ENCODE measurements at places on chromosomes 1 and 21.
A peak's percentile ranks its signal among the peaks of the same experiment; 100 is the strongest.

DNA sequence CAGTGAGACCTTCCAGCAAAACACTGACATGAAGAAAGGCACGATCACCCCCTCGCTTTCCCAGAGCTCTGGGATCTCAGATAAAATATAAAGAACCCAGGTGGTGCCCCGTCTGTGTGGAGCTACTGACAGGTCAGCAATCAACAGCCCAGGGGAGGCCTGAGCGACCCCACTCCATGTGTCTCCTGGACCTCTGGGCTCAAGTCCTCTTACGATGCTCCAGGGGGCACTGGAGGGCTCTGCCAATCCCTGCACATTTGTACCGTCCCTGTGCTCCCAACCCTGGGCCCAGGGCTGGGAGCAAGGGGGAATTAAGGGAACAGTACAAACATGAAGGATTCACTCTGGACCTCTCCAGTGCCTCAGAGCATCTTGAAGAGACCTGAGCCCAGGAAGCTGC is 12.5 kb downstream of the S100A7A start:
- no peak for DNase-seq

DNA sequence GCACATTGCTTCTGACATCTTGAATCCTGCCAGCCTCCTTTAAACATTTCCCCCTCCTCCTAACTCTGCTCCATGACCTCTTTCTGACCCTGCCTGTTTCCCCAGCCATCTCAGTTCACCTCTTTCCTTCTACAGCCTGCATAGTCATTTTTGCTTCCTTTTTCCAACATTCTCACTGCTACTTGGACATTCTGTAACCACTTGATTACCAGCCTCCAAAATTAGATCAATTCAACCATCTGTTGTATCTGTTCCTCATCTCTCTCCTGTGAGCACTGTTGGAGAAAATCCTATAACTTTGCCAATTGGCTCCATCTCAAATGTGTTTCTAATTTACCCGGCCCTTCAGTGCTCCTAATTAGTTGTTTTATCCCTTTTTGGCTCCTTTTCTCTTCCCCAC is 27.5 kb upstream of the GPR88 start:
- peak; percentile 47 for DNase-seq

DNA sequence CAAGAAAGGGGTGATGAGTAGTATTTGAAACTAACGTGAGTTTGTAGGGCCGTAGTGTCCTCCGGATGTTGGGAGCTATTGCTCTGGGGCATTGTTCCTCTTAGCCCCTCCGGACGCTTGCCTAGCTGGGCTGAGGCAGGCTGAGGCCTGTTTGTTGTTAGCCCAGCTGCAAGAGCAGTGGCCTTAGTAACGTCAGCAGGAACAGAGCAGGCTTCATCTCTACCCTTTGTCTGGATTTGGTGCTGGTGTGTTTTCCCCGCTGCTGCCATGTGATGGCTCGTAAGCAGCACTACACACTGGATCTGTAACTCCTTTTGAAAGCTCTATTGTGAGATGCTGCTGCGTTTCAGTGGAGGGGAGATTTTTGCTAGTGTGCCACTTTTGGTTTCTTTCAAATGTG is 57.6 kb downstream of the DNM3 start:
- DNase-seq, result no peak

GRCh38 chr1:1345384-1345783 is 3.8 kb downstream of the DVL1 start:
- no peak for DNase-seq

- DNase-seq, result no peak
These were observed 27.9 kb downstream of the TNFRSF1B start for GRCh38 chr1:12194666-12195216.

All from Kasumi-1 (cell line).